ENCODE measurements at places on chromosomes 4 and X. TPM values are rescaled to one million over a fixed set of nuclear protein-coding genes. Genes with fewer than 3 reads are reported as not detected.
A peak's percentile ranks its signal among the peaks of the same experiment; 100 is the strongest.

WAS gene
- polyA plus RNA-seq, result 3.2 TPM

ING2 gene
- polyA plus RNA-seq, result 15.2 TPM

MAGEA11 gene
- not detected for polyA plus RNA-seq

- DNase-seq, result no peak
These were observed 9.3 kb upstream of the ENAM start for GRCh38 chr4:70619288-70619687.

DNA sequence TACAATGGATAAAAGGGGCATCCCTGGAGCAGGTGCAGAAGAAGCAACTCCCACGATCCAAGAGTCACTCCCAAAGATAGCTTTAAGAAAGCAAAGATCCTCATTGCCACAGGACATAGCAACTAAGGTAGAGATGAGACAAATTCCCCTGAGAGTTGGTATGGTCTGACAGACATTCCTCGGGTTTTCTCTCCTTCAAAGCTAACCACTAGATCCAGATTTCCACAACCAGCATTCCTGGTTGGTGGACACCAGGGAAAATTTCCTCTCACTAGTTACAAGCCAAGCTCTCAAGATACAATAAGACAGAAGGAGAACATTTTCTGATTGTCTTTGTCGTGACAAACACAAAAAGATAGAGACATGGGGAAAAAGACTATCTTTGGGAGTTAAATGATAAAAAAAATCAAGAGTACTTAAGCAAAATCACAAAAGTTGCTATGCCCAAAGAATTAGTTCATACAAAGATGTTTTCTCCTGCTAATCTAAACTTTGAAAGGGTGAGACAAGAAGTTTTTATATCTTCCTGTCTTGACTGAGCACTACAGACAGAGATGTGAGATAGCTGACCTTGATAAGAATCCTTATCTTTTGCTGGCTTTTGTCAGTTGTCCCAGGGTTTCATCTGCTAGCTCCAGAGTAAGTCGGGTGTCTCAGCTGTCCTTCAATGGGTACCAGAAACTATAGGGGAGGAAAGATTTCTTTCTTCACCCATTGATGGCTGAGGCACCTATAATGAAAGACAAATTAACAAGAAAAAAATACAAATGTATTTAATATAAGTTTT is 200.5 kb downstream of the CENPC start:
- no peak for DNase-seq

DNA sequence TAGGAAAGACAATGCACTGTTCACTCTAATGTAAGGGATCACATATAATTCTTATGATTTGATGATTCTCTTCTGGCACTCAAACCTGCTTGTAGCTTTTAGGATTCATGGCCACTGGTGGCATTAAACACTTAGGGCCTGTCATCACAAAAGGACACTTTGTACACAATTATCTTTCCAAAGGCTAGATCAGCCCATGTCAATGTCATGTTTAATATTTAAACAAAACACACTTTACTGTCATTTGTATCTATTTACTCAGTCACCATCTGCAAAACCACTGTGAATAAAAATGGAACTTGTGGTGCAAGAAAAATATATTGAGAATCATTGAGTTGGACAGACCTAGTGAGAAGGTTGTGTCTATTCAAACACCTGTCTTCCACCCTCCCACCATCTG is 83.6 kb upstream of the TTC29 start:
- DNase-seq, result no peak

GRCh38 chr4:101199507-101200285 is 147.6 kb downstream of the PPP3CA start:
- DNase-seq, result no peak

GRCh38 chr4:137213372-137214173 is 318.7 kb downstream of the PCDH18 start:
- peak; percentile 56 for DNase-seq

DNA sequence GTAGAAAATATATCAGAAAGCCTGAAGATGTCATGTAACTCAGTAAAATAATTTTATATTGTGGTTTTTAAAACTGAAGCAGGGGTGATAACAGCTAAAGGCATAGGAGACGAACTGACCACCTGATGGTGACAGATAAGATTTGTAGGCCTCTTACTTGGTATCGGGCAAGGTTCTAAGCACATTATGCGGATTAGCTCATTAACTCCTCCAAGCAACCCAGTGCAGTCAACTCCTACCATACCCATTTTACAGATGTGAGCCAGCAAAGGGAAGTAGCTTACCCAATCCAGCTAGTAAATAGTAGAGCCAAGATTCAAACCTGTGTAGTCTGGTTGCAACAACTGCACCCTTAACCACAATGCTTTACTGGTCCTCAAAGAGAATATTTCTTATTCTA is 62.1 kb downstream of the CC2D2A start:
- no peak for DNase-seq

- no peak for DNase-seq
These were observed 7.2 kb upstream of the THOC2 start for GRCh38 chrX:123740006-123740405.

DNA sequence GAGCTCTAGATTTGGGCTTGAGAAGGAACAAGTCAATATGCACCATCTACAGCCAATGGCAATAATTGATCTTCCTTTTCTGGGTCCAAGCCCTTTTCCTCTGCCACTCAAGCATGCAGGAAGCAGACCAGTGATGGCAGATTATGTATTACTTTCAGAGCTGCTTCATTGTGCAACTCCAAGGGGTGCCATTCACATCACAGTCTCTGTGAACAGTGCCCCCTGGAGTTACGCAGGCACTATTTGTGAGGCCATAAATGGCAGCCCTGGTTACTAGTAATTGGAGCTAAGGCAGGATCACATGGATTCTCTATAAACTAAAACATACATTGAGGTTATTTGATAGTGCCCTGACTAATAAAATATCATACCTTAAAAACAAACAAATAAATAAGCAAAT is 313.4 kb upstream of the SLC7A11 start:
- DNase-seq, result no peak

DNA sequence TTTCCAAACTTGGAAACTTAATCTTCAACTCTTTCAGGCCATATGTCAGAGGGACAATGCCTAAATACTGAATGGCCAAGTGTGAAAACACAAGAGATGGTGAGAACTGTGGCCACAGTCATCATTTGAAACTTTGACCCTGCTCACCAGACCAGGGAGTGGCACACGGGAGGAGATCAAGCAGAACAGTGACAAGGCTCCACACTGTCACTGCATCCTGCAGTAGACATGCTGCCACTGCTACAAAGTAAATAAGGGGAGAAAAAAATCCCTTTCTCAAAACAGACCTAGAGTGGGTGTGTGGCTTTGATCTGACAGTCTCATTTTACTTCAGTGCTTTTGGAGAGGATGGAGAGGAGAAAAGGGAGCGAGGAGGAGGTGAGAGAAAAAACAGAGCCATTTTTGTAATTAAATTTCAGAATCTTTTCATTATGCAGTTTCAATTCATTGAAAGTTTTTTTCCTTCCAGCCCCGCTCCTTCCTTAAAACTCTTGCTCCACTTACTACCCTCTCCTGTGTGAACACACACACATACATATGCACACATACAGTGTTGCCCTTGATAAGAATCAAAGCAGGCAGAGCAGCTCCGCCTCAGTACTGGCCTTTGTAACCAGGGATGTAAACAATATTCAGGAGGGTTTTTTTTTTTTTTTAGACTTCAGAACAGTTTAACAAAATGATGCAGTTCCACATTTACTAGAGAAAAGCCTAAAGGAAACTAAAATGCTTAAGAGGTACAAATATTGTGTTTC is 34.4 kb downstream of the NEXMIF start:
- no peak for DNase-seq

DNA sequence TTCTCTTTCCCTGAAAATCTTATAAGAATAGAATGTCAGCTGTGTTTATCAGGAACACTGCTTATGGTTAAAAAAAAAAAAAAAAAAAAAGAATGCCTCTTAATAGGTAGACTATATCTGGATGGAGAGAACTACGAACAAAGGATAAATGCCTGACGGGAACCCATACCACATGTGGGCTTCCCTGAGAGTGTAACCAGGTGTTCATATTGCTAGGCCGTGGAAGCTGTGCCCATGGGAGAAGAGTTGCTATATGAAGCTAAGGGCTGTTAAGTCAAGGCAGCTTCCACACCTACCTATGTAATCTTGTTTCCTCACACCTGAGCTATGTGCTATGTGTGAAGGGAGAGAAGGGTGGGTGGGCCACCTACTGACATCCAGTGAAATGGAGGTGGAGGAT is 27.3 kb downstream of the TMEM184C start:
- DNase-seq, result no peak

DNA sequence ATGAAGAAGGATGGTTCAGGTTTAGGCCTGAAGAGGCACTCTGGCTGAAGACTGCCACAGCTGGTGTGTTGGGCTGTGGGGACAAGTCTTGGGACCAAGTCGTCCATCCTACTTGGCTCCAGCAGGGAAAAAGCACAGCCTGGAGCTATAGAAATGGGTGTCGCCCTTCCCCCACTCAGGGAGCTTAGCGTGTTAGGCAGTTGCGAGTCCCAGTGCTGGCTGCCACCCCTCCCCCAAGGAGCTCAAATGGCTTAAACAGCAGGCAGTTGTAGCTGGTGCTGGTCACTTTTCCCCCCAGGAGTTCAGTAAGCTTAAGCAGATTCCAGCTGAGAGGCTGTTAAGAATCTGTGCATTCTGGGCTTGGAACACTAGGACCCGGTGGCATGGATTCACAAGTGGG is 319.5 kb upstream of the POF1B start:
- DNase-seq, result no peak

DNA sequence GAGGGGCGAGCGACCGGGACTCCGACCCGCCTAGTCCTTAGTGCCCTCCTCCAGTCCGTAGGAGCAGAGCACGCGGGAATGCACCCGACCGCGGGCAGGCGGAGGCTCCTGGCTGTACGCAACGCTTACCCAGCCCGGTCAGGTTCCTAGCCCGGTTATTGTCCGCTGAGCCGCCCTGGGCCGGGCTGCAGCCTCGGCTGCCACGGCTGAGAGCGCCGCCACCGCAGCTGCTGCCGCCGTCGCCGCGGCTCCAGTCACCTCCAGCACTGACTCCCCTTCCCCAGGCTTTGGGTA is at the start of gene AMER1:
TSS of gene AMER1 (minus strand) at position 268 of the 294 bp plus-strand sequence. CDS start 12,422 bp downstream, outside the sequence.
- no peak for DNase-seq

DNA sequence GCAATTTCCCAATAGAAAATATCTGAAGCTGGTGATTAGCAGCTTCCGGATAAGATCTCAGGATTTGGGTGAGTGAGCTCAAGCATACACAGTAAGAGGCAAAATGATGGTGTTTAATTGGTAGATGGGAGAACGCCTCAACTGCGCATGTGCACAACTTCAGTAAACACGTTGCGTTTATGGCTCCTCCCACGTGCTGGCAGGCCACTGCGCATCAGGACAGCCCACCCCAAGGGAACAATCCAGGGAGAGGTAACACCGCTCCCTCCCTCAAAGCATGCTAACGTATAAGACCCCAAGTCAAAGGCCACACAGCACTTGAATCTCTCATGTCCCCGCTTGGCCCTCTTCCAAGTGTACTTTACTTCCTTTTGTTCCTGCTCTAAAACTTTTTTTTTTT is 10.3 kb upstream of the CENPU start:
- DNase-seq, result no peak

GRCh38 chrX:72297953-72298730 is 7.6 kb downstream of the CITED1 start:
- DNase-seq, result no peak

DNA sequence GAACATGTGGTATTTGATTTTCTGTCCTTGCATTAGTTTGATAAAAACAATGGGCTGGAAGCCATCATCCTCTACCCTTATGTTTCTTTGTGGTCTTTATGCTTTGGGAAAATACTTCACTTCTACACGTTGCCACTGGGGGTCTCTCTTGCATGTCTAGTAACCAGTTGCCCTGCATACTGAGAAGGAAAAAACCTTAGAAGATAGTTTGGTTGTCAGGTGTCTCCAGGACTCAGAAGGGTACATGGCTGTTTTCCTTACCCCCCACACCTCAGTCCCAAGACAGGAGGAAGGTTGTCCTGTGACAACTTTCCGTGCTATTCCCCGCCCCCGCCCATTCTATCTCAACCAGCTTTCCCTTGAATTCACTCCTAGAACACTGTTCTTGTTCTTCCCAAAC is 62.1 kb upstream of the LANCL3 start:
- no peak for DNase-seq

- DNase-seq, result peak; percentile 4
These were observed 1742.8 kb downstream of the PCDH7 start for GRCh38 chr4:32462944-32463343.
